ENCODE measurements at places on chromosomes 4 and X. TPM values are rescaled to one million over a fixed set of nuclear protein-coding genes. Genes with fewer than 3 reads are reported as not detected.

The SH3RF1 gene
- 57.5 TPM for total RNA-seq

GRCh38 chr4:104728380-104729122, 233.9 kb upstream of the CXXC4 start:
- no peak overlapping the region for H3K4me3 ChIP-seq
- no peak overlapping the region for H3K27ac ChIP-seq
- H3K4me1 ChIP-seq: no peaks in the 10 kb centered on the region
- H3K36me3 ChIP-seq: no peaks in the 10 kb centered on the region

The LEF1 gene
- total RNA-seq: 22.4 TPM

The TCEAL1 gene
- 94.0 TPM for total RNA-seq

The LNX1 gene
- 13.1 TPM for total RNA-seq

The NAT8L gene
- total RNA-seq: 36.4 TPM

GRCh38 chr4:10456595-10457254, 501 bp downstream of the ZNF518B start:
- no peaks in the 10 kb centered on the region for H3K27me3 ChIP-seq
- no peaks in the 10 kb centered on the region for H3K36me3 ChIP-seq
- peak overlapping the region; percentile 59 for H3K27ac ChIP-seq
- no peaks in the 10 kb centered on the region for H3K4me1 ChIP-seq
- peak overlapping the region; percentile 58 for H3K4me3 ChIP-seq
- peak; percentile 33 for DNase-seq

DNA sequence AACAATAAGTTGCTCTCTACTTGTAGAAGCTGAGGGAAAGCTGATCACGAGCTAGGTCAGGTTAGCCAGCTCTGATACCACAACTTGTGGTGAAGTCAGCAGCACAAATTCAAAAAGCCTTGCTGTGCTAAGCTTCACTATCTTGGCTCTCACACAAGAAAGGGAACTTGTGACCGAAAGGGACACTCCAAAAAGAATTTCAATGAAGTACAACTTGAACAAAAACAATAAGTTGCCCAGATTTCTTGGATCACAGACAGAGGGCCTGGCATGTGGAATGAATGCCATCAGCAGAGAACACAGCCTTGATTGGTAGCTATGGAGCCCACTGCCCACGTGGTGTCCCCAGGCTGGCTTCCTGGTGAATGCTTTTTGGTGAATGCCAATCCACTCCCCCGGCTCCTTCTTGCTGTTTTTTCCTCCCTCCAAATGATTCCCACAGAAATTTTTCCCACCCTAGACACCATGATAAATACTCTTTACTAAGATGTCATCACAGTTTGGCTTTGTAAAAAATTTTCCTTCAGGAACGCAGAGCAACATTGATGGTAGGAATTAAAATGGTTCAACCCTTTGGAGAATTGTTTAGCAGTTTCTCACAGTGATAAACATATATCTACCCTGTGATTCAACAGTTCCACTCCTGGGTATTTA, 82.6 kb downstream of the ANXA3 start:
- H3K27ac ChIP-seq: no peak overlapping the region
- H3K27me3 ChIP-seq: no peaks in the 10 kb centered on the region

The BEND4 gene
- 3.9 TPM for total RNA-seq

The SLC34A2 gene
- total RNA-seq: 1.2 TPM

The FAM47C gene
- total RNA-seq: not detected

DNA sequence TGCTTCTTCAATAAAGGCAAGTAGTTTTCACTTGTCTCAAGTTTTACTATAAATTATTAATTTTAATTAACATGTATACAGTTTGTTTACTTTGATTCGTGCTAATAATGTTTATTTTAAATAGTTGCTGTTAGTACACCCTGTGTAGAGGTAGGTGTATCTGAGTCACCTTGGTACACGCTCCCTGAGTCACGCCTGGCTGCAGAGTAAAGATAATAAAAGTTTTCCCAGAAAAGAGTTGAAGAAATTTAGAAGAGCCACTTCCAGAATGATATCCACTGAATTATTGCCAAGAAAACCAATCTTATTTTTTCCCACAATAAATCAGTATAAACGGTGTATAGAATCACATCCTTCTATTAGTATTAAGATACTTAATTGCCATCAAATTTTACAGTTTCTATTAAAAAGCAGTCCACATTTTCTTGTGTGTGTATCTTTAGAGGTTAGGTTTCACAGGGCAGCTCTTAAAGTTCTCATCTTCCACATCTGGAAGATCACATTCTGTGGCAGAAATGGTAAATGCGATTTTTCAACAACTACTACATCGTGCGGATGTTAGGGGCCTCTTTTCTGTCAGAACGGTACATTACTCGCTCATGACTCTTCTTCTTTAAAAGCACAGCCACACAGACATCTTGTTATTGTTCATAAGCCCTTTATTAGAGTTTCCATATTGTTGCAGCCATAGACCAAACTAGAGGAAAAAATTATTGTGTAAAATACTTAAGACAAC, 55.4 kb downstream of the HADH start:
- H3K36me3 ChIP-seq: no peaks in the 10 kb centered on the region
- DNase-seq: no peak
- no peaks in the 10 kb centered on the region for H3K4me1 ChIP-seq
- no peak overlapping the region for H3K4me3 ChIP-seq
- no peak overlapping the region for H3K27ac ChIP-seq

All from prostate gland (tissue), 2 donors.